ENCODE measurements at places on chromosomes 4 and X.

GRCh38 chr4:127870281-127870680, 10.4 kb upstream of the PLK4 start:
- no peak for DNase-seq

DNA sequence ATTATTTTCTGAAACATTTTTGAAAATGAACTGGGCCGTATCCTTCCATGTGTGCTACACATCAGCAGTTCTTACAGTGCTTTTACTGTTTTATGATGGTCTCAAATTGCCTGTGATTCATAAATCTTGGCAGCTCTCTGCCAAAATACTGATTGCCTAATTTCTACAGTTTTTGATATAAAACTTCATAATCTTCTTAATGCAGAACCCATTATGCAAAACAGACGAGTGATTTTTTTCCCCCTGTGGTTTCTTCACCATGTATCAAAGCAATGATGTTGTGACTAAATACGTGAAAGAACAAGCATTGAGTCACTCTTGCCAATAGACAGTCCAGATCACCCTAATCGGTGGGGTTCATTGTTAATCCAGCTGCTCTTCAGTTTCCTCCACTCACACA, 156.4 kb upstream of the WDR1 start:
- no peak for DNase-seq

GRCh38 chrX:12874581-12874980, 7.7 kb downstream of the TLR7 start:
- DNase-seq, result no peak

GRCh38 chr4:75679876-75680575, 6.8 kb upstream of the G3BP2 start:
- no peak for DNase-seq

- no peak for DNase-seq
Observed at GRCh38 chrX:155216940-155217440, 730 bp downstream of the VBP1 start.

GRCh38 chrX:117957128-117957527, 159.5 kb downstream of the KLHL13 start:
- no peak for DNase-seq

GRCh38 chrX:2389324-2389723, 111.5 kb downstream of the DHRSX start:
- no peak for DNase-seq

GRCh38 chrX:130299279-130300009, 30.7 kb upstream of the ZNF280C start:
- no peak for DNase-seq

- peak; percentile 53 for DNase-seq
Observed at GRCh38 chr4:163493643-163494359, 689 bp upstream of the TMA16 start.

DNA sequence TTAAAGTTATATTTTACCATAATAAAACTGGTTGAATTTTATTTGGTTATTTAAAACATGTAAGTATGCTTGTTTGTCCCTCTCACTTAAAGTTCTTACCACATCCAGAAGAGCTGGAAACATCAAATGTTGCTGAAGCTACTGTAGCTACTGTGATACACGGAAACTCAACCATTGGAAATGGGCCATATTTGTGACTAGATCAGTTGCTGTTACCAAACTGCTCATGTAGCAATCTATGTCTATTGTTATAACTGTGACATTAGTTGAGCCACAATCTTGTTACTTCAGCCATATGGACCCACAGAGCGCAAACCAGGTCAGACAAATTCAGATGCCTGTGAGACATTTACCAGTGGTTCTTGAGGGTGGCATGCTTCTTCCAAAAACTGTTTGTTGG, 41.6 kb downstream of the NDNF start:
- no peak for DNase-seq

DNA sequence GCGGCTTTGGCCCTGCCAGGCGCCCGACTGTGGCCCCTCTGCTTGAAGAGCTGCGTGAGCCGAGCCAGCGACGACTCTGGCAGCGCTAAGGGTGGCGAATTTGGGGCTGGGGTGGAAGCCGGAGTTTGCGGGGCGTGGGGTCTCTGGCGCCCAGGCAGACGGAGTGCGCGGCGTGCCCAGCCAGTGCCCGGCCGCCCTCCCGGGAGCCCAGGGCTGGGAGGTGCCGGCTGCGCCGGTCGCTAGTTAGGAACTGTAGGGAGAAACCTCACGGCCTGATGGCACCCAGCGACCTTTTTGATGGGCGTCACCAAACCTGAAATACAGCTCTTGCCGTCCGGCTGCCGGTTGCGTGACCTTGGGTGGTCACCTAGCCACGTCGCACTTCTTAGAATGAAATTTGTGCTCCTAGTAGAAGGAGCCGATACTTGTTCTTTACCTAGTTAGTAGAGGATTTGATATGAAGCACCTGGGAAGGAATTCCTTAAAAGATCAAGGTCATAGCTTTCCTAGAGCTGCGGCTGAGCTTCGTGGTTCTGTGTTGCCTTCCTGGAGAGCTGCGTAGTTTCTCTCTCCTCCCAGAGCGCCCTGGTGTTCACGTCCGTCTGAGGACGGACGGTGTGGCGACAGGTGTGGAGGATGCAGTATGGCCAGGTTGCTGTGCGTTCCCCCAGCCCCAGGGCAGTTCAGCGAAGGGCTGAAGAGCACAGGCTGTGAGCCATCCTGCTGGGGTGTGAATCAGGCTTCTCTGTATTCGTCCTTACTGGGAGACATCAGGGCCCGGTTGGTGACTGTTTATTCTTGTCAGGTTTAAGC, 680 bp downstream of the MAEA start:
- no peak for DNase-seq

GRCh38 chr4:185405296-185405999, 8.8 kb downstream of the ANKRD37 start:
- DNase-seq, result no peak

GRCh38 chr4:181271116-181271640, 972.0 kb upstream of the TENM3 start:
- no peak for DNase-seq

DNA sequence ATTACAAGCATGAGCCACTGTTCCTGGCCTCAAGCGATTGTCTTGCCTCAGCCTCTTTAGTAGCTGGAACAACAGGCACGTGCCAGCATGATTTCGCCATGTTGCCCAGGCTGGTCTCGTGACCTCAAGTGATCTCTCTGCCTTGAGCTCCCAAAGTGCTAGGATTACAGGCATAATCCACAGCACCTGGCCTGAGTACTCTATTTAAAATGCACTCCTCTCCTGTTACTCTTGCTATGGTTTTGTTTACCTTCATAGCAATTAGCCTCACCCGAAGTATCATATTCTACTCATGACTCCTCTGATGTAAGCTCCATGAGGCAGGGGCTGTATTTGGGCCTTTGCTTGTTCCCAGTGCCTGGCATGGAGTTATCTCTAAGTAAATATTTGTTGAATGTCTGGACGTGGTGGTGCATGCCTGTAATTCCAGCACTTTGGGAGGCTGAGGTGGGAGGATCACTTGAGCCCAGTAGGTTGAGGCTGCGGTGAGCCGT, 92.5 kb upstream of the SLC34A2 start:
- DNase-seq, result no peak

DNA sequence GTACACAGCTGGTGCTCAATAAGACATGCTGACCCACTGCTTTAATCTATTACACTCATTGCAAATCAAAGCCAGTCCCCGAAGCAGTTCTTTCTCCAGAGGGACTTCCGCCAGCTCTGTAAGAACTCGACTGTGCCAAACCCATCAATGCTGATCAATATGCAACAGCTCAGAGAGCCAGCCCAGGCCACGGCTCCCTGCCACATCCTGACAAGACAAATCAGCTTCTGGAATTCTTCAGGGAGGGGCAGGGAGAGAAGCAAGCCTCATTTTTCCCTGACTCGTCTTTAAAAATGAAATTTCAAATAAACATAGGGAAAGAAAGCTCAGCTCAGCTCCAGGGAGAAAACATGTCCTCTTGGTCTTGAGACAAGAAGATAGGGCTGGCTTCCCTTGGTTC, 5.3 kb upstream of the ADRA2C start:
- no peak for DNase-seq

DNA sequence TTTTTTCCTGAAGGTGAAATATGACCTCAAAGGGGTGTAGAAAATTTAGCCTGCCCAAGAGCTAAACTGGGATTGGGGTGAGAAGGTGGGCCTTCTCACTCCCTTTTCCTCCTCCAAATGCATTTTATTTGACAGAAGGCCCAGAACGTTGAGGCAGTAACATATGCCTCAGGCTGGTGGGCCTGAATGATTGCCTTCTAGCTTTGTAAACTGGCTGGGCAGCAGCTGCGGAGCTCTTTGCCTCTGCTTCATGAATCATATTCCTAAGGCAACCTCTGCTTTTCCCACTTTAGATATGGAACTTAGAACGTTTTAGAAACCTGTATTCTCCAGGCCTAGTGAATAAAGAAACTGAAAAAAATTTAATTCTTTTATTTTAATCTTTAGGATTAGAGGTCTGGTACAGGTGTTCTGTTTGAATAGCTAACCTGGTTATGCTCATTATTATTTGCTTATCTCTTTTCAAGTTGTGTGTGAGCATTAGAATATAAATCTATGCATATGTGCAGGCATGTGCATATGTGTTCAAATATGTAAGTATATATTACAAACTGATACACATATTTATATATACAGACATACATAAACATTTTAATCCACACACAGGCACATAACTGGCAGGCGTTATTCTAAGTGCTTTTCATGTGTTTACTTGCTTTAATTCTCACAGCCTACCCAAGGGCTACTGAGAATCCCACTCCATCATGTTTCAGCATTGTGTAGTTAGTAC, 11.5 kb downstream of the PRDM8 start:
- no peak for DNase-seq

DNA sequence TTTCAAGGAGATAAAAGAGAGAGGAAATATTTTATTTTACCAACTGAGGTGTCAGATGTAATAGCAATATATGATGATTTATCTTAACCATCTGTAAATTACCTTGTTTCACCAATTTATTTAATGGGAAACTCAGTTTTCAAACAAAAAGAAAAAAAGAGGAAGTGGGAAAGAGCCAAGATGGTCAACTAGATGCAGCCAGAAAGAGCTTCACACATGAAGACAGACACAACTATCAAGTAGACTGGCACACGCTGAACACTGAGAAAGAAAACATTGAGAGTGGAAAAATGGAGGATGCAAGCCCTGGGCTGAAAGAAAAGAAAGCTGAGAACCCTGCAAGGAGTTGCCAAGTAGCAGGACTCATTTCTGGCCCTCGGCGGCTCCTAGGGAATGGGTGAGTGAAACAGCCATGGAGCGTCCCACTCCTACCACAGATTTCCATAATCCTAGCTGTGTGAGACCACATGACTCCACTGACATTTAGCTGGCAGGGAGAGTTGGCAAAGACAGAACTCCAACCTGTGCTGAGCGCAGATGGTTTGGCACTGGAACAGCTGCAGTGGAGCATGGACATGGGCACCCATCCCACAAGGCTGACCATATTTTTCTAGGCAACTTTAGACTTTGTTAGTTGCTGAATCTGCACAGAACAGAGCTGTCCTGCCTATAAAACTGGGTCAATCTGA, 409.3 kb downstream of the FAM47B start:
- DNase-seq, result no peak

GRCh38 chr4:138910914-138911336, 104.7 kb upstream of the NOCT start:
- DNase-seq, result no peak

- no peak for DNase-seq
Observed at GRCh38 chr4:154731756-154732155, 12.0 kb upstream of the LRAT start.

DNA sequence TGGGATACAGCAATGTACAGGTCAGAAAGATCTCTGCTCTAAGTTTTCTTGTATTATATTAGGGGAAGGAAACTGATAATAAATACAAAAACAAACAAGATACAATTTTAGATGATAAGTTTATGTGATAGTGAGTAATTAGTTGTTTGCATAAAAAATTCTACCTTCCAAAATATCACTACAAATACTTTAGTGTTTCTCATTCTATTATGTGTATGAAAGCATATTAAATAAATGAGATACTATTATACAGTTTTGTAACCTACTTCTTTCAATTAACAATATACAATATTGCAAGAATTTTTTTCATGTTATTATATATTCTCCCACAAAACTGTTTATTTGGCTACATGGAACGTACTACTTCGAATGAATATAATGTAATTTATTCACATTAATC, 4.2 kb upstream of the FGF2 start:
- no peak for DNase-seq

GRCh38 chrX:28188526-28188925, 207.3 kb upstream of the DCAF8L1 start:
- no peak for DNase-seq

GRCh38 chrX:107506596-107507031, 57.2 kb downstream of the FRMPD3 start:
- no peak for DNase-seq

DNA sequence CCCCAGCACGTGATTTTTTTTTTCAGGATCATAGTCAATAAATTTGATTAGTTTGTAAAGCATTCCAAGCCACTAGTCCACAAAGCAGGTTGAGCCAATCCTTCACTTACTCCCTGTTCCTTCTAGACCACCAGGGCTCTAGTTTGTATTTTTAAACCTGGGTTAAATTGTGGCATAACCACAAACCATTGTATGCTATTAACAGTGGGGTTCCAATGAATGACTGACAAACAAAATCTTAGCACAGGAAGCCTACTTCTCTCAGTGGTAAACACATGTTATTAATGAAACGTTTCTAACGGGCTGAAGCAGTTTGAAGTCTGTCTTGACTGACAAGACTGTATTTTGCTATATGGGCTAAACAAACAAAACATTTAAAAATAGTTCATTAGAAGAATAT, 48.6 kb upstream of the GYPA start:
- DNase-seq, result no peak

- DNase-seq, result no peak
Observed at GRCh38 chr4:729336-730315, 24.0 kb downstream of the PCGF3 start.

All from naive B cell (primary cell).